ENCODE measurements at places on chromosomes 1 and 21.
A peak's percentile ranks its signal among the peaks of the same experiment; 100 is the strongest.

- no peak for DNase-seq
Measured at GRCh38 chr1:44945967-44946366, 40.4 kb downstream of the EIF2B3 start.

DNA sequence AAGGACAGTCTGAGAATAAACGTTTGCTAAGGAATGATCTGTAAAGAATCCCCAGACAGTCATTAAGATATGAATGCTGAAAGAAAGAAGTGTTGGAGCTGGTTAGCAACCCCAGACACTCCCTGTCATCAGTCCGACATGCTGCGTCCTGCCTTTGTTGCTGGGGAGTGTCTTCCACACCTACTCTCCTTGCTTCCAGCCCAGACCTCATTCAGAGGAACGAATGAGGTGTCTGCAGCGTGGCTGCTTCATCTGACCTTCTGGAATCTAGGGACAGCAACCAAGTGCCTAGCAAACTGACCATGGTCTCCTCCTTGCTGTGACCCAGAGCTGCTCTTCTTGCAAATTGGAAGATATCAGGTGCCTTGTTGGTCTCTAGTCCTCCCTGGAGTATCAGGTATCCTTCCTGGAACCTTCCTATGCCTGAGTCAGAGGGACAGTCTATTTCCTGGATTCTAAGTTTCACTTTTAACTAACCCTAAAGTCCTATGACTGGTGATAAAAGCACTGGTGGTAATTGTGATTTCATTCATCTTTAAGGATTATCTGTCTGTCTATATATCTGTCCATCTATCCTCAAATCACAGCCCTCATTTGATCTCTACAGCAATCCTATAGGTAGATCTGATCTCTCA lies 45.3 kb downstream of the NFASC start:
- no peak for DNase-seq

GRCh38 chr1:228180271-228180958 lies 14.8 kb downstream of the IBA57 start:
- DNase-seq, result no peak

DNA sequence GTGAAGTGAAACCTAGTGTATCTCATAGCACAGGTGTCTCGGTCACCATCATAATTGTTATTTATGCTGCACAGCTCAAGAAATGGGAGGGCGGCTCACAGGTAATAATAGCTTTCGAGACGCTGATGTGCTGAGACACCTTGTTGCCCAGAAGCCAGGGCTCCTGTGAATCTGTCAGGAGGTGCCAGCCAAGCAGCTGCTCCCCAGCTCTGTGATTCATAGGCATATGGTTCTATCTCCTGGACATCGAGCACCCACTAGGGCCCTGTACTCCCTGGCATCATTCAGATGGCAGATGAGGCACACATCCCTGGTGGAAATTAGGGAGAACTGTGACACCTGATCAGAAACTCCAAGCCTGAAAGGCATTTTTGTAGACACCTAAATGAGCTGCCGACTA lies 53.5 kb downstream of the SYT6 start:
- DNase-seq, result no peak

GRCh38 chr21:44433791-44434567 lies 21.3 kb upstream of the LRRC3 start:
- no peak for DNase-seq

GRCh38 chr1:168320800-168321450 lies 40.2 kb downstream of the TBX19 start:
- peak; percentile 63 for DNase-seq

- no peak for DNase-seq
Measured at GRCh38 chr1:156742801-156743200, 1.9 kb upstream of the MRPL24 start.

Measured in fibroblast of the conjunctiva (primary cell).